ENCODE measurements at places on chromosomes 5 and 9. TPM values are rescaled to one million over a fixed set of nuclear protein-coding genes. Genes with fewer than 3 reads are reported as not detected.
A peak's percentile ranks its signal among the peaks of the same experiment; 100 is the strongest.

DNA sequence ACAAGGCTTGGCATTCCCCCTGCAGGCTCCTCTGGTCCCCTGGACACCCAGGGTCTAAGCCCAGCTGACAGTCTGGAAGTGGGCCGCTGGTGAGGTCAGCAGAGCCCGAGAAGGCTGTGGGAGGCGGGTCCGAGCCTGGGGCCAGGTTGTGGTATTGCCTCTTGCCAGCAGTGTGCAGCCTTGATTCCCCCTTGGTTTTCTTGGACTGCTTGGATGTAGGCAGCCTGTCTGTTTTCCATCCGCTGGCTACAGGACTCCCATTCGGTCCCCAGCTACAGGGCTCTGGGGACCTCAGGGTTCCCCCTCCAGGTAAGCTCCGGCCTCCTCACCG lies 1.6 kb downstream of the AIF1L start:
- no peak for DNase-seq

- no peak for DNase-seq
Observed at GRCh38 chr9:127445851-127446712, 5.1 kb downstream of the RPL12 start.

- DNase-seq: peak; percentile 45
Observed at GRCh38 chr5:157918811-157919742, 60.1 kb upstream of the CLINT1 start.

DNA sequence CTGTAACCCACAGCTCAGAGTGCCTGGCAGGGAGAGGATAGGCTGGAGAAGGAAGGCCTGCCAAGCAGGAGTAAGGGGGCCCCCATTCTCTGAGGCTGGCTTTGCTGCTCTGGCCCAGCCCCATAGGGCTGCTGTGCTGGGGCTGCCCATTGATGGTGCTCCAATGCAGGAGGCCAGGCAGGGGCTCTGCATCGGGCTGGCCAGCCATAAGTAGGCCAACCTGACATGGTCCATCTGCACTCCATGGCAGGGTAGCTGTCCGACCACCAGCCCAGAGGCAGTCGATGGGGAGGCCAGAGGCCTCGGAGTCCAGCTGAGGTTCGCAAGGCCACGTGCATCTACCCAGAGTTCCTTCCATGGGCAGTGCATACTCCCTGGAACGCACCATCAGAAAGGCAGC lies 75.0 kb upstream of the PITX1 start:
- DNase-seq: no peak

DNA sequence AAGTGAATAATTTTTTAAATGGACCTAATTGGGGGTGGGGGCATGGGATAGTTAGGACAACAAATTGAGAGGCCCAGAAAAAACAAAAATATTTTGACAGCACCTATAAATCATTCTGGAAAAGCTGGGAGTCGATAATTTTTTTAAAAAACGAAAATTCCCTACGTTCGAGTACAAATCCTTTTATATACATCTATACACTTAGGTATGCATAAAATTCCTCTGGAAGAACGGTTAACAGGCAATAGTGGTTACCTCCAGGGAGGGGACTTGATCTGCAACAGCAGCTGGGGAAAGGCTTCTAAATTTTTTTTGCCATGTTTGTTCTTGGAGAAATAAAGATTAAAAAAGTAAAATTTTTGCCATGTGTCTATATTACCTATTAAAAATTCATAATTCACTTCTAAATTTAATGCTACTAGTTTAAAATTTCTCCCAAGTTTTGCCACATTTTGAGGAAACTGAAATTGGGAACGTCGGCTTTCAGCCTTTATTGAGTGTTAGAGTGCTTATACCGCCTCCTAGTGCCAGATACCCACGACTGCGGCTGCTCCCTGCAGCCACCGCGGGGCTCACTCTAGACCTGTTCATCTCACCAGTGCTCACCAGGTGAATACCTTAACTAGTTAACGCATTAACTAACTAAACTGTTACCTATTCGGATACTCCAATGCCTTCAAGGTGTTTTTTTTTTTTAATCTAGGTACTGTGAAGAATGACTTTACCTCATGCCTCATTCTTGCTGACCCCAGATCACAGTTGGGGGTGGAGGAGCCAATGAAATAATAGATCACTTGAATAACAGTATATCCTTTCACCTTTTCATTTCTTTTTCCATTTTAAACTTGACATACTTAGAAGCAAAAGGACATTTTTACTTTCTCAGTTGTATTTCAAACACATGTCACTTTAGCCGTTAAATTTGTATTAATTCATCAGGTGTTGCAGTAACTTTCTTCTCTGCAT lies 1.8 kb upstream of the BHMT start:
- DNase-seq: no peak

- DNase-seq: no peak
Observed at GRCh38 chr5:30908356-30908755, 285.1 kb upstream of the CDH6 start.

- no peak for DNase-seq
Observed at GRCh38 chr5:36669015-36669651, 62.7 kb downstream of the SLC1A3 start.

GRCh38 chr5:167792514-167792913 lies 498.9 kb upstream of the WWC1 start:
- no peak for DNase-seq

GRCh38 chr9:27664121-27664779 lies 91.0 kb upstream of the C9orf72 start:
- DNase-seq: no peak

PCDHGB6 gene
- total RNA-seq: 11.6 TPM

NCS1 gene
- 50.3 TPM for total RNA-seq

MYMK gene
- not detected for total RNA-seq

GNA14 gene
- 11.3 TPM for total RNA-seq

FOXD4L5 gene
- total RNA-seq: not detected

GLDC gene
- total RNA-seq: 6.4 TPM

Measured in mucosa of gallbladder (tissue), 1 donor.